Fibroblast of the conjunctiva (primary cell): ENCODE measurements at places on chromosomes 2 and 18.

GRCh38 chr2:130241041-130241707, 42.9 kb upstream of the TUBA3E start:
- no peak for DNase-seq

DNA sequence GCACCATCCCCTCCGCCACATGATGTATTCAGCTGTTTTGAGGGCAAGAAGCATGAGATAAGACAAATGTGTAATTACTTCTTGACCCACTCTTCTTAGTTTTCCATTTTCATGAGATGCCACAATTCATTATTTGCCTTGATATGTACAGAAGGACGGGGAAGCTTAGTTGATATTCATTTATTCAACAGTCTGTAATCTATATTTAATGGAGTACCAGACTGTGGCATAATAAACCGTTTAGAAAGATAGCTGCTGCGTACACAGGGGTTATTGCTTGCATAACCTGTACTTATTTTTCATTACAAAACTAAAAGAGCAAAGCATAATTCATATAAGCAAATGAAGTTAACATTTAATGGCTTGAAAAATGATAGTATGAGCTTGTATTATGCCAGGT, 466.4 kb upstream of the GYPC start:
- no peak for DNase-seq

- DNase-seq: no peak
Measured at GRCh38 chr2:236672606-236673005, 103.0 kb downstream of the ACKR3 start.

- no peak for DNase-seq
Measured at GRCh38 chr2:201413552-201413951, 37.7 kb downstream of the TRAK2 start.

DNA sequence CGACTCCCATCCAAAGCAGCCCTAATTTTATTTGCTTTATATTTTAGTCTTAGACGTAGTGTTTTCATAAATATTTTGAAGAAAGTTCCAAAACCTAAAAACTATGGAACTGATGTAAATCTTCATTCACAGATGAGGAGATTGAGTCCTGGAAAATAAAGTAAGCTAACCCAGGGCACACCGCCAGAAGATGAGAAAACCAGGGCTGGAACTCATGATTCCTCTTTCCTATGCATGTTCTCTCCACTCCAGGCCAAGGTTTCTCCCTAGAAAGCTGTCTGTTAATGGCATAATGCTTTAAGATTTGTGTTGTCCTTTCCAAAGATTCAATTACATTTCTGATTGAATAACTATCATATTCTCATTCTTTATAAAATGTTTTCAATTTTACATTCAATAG, 78.4 kb upstream of the ZC3H15 start:
- no peak for DNase-seq

GRCh38 chr2:19882286-19882685, 19.5 kb downstream of the TTC32 start:
- no peak for DNase-seq

- no peak for DNase-seq
Measured at GRCh38 chr18:68569936-68570335, 145.0 kb downstream of the TMX3 start.

- no peak for DNase-seq
Measured at GRCh38 chr2:188449561-188449960, 157.9 kb downstream of the GULP1 start.
